ENCODE measurements at places on chromosomes 2 and 18.

- DNase-seq: no peak
Measured at GRCh38 chr2:105797298-105797819, 52.6 kb downstream of the NCK2 start.

GRCh38 chr18:67425672-67426071, 90.8 kb downstream of the DSEL start:
- no peak for DNase-seq

DNA sequence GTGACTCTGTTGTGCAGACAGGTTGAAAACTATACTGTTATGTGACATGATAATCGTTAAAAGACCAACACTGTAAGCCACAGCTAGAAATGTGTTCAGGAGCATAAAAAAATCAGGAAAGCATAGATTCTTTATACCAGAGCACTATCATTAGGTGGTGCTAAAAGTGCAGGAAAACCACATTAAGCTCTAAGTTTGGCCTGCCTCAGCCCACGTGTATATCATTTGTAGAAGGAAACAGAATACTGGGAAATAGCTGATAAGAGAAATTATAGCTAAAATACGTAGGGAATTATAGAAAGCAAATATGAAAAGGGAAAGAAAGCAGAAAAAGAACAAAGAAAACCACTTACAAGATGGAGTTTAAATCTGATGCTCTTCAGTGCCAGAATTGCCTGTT, 26.5 kb upstream of the C2orf74 start:
- no peak for DNase-seq

GRCh38 chr2:197198890-197199289, 111.7 kb downstream of the ANKRD44 start:
- no peak for DNase-seq

DNA sequence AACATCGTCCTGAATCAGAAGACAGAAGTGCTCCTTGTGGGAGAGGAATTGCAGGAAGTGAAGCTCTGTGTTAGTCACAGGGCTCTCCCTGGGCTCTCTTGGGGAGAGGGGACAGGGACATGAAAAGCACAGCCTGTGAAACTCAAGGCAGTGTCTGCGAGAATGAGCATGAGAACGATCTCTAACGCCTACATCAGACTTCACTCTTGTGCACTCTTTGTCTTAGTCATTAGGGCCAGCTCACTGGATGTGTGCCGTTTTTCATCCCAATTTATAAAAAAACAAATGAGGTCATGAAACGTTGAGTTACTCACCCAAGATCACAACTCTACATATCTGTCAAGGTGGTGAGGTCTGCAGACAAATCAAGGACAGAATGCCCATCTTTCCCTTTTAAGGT, 27.0 kb upstream of the TWIST2 start:
- DNase-seq: no peak

DNA sequence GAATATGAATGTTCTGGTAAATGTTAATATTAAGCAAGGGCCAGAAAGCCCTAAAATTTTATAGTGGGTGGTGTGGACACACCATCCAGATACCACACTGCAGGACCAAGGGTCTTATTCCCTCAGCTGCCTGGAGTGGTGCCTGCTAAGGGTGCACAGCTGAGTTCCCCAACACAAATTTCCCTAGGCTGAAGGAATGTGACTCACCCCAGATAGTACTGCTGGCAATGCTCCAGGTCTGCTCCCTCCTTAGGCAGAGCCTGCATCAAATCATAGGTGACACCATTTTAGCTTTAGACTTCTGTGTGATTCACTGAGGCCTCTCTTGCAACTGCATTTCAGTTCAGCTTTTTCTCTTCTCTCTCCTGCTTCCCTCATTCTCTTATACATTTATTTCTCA, 321.1 kb downstream of the SATB2 start:
- no peak for DNase-seq

DNA sequence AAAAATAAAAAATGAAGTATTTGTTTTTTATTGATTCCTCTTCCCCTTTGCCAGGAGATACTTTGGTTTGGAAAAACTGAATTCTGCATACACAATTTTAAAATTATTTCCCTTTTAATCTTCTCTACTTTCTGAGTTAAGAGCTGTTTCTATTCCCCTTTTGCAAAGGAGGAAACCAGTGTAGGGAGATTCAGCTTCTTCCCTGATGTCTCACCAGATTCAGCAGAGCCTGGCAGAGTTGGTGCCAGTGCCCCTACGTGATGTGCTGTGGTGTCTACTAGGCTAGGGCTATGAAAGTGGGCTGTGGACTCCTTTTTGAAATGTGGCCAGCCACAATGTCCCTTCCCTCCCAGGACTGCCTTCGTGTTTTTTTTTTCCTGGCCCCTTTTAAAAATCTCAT, 2.4 kb downstream of the RPE start:
- DNase-seq: no peak

- DNase-seq: no peak
Measured at GRCh38 chr2:163132850-163133249, 294.3 kb upstream of the KCNH7 start.

GRCh38 chr2:32718752-32719151, 90.9 kb downstream of the TTC27 start:
- DNase-seq: no peak

- no peak for DNase-seq
Measured at GRCh38 chr18:59839246-59839645, 60.5 kb upstream of the PMAIP1 start.

DNA sequence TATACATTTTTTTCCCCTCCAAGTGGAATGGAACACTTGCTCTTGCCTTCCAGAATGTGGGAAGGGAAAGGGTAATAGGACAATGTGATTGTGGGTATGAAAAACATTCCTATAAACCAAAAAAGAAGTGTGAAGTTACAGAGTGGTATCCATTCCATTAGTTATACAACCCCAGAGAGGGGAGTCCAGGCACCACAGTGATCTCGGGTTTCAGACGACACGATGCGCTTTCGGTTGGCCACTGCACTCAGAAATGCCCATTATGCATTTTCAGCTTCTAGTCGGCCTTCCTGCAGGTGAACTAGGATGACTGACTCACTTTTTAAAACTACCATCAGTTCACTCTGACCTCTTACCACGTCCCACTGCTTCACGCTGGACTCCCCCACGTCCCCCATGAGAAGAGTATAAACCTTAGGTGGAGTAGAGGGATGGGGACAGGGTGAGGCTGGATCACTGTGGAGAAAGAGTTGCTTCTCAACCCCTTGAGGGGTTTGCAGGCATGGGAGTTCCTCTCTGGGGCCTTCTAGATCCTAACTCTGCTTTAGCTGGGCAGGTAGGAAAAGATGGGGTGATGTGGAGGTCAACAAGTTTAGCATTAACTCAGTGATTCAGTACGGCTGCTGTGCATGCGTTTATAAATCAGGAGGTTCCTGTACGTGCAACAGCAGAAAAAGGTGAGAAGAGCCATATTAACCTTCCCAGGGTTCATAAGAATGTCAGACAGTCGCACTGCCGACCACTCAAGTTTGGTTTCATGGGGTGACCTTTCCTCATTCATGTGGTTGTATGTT, 50.5 kb downstream of the ZNF532 start:
- no peak for DNase-seq

- DNase-seq: peak; percentile 36
Measured at GRCh38 chr2:119544075-119544938, at the start of gene CFAP221. Gene CFAP221, plus strand, starts transcription at chr2:119544449. Its CDS starts 1,683 bp downstream, at chr2:119546132.

GRCh38 chr2:48195169-48195568, 288.9 kb upstream of the FBXO11 start:
- no peak for DNase-seq

DNA sequence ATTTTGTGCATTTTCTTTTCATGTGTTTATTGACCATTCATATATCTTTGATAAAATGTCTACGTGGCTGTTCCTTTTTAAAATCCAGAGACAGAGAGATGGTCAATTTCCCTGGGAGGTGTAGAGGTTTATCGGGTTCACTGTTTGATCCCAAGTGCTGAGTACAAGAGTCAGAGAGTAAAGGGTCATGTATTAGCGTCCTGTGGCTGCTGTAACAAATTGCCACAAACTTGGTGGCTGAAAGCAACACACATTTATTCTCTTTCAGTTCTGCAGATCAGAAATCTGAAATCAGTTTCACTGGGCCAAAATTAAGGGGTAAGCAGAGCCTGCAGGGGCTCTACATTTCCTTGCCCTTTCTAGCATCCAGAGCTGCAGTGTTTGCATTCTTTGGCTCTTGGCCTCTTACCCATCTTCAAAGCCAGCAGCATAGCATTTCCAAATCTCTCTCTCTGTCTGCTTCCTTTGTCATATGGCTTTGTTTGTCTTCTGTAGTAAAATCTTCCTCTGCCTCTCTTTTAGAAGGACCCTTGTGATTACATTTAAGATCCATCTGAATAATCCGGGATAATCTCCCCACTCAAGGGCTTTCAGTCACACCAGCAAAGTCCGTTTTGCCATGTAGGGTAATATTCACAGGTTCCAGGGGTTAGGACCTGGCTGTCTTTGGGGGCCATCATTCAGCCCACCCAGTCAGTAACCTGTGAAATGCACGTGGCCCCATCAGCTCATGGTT, 49.9 kb downstream of the TMEM17 start:
- DNase-seq: no peak

- no peak for DNase-seq
Measured at GRCh38 chr2:217568289-217568971, 434.4 kb downstream of the TNS1 start.

GRCh38 chr18:55268151-55268601, 308.9 kb upstream of the CCDC68 start:
- DNase-seq: no peak

- no peak for DNase-seq
Measured at GRCh38 chr2:17581831-17582230, 41.3 kb downstream of the VSNL1 start.

DNA sequence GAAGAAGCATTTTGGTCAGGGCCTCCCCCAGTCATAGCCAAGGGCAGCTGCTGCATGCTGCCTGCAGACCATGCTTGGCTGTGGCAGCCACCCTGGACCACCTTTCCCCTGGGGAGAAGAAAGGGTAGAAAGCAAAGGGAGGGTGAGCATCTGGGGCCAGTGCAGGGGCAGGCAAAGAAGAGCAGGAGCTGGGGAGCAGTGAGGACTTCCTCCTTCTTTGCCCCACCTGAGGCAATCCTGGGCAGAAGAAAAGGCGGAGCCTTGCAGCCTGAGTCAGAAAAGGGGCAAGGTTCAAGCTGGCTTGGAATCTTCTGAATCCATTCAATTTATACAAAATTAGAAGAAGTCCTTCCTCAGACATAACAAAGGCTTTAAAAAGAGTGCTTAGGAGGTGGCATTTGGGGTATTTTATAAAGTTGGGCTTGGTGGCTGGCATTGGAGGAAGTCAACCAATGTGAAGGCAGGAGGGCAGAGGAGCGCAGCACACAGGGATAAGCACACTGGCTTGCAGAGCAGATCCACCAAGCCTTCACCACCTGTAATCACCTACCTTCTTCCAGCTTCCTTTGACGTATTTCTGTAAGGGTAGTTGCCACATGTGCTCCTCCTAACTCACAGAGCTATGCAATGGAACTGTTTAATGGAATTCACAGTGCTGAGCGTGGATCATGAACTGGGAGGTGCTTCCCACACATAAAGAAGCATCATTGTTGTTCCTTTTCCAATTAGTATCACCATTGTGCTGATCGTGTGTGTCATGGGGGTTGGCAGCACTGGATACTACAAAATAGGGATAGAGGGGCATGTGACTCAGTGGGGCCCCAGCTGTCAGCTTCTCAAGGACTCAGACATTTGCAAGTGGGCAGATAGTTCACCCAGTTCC, 154.4 kb upstream of the EPAS1 start:
- no peak for DNase-seq

DNA sequence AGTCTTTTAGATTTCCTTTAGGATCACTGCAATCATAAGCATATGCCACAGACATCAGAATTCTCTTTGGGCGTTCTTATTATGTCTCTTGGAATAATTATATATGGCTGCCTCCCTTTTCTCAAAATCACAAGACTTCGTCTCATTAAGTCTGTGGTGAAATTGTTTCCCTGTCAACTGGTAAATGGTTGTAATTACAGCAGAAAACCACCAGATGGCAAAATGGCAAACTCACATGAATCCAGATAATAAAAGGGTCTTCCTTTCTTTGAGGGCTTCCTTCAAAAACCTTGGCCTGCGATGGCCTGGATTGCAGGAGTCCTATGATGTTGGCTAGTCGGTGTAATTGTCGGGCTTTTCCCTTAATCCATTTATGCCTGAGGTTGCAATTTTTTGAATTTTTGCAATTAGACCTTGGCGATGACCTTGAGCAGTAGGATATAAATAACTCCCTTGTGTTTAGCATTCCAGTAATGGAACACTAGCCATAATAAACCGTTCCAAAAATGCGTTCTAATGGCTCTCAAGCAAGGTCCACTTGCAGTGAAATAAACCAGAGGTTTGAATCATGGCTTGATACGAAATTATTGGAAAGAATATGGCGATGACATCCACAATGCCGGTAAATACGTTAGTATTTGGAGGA, 656.4 kb downstream of the MBD2 start:
- DNase-seq: no peak

DNA sequence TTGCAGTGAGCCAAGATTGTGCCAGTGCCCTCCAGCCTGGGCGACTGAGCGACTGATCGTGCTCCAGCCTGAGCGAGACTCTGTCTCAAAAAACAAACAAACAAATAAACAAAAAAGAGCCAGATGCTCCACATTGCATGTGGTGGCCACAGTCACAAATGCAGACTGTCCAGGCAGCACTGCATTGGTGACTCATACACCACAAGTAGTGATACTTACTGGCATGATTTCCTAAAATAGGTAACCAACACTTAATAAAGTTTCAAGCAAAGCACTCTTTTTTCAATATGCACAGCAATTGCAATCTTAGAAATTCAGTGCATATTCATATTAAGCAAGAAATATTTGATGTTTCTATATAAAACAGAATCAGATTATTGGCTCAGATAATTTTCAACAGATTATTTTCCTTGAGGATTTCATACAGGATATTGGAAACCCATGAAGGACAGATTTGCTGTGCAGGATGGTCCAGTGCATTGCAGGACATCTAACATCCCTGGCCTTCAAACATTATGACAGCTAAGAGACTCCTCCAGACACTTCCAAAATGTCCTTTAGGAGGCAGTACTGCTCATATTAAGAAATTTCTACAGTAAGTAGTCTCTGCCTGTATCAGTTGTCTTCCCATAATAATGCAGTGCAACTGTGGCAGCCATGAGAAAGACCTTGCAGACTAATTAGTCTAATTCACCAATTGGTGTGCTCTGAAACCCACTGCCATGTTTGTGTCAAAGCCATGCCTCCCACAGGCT, 10.5 kb upstream of the SLC1A4 start:
- no peak for DNase-seq

DNA sequence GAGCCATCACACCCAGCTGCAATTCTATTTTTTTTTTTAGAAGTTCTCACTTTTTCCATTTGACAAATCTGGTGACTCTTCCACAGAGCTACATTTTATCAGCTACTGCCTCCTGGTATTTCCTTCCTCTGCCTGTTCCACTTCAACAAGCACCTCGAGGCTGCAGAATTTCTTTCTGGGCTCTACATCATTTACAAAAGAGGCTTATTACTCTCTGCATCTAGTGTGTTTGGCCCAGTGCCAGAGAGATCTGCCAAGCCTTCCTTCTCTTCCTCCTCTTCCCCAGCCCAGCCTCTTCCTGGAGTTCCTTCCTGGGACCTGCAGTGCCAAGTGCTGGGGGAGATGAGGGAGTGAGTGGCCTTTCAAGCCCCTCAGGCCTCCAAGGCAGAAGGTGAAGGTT, 119.6 kb upstream of the ITGA6 start:
- DNase-seq: no peak

- DNase-seq: no peak
Measured at GRCh38 chr2:241534701-241535375, 23.7 kb upstream of the BOK start.

GRCh38 chr2:30231212-30231995, at the start of gene LBH:
Gene LBH, plus strand, starts transcription at chr2:30231534. Its CDS starts 205 bp downstream, at chr2:30231739.
- peak; percentile 80 for DNase-seq

Data from hypothalamus (tissue), 51 donors.